ENCODE measurements at places on chromosomes 4 and X.

DNA sequence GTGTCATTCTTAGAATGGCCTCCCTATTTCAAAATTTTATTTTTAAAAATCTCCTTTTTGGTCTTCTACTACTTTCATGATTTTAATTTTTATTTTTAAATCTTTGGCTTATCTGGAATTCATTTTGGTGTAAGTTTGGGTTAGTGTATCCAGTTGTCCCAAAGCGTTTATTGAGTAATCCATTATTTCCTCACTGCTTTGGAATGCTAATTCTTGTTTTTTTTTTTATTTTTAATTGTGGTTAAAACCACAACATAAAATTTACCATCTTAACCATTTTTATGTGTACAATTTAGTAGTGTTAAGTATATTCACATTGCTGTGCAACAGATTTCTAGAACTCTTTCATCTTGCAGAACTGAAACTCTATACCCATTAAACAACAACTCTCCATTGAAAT is 8.7 kb downstream of the CITED1 start:
- DNase-seq: peak; percentile 21

GRCh38 chr4:22877486-22878052 is 184.8 kb downstream of the GBA3 start:
- no peak for DNase-seq

DNA sequence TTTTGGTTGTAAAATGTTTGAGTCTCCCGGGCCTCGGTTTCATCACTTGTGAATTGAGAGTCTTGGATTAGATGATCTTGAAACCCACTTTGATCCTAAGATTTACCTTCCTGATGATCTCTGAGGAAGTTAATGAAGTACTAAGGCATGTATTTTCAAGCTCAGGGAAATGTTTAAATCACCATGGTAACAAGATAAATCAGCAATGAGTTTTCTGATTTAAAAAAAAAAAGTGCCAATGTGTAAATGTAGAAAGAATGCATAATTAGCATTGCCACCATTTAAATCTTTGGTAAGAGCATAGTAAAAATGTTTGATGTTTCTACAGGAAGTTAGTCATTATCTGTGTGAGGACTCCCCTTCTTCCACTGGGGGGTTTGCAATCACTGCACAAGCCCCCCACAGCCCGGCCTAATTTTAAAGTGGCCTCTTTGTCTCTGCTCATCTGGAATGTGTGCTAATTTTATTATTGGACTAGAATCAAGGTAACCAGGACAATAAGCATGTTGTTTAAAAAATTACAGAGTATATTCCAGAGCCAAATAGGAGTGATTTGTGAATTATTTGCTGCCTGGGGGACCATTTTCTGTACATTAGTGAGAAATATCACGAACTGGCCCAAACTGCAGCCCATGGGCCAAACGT is 93.6 kb downstream of the SLC34A2 start:
- DNase-seq: no peak

GRCh38 chr4:1685235-1686150 is 1.4 kb upstream of the FAM53A start:
- DNase-seq: no peak

GRCh38 chr4:168876106-168876505 is 133.9 kb downstream of the CBR4 start:
- DNase-seq: peak; percentile 43

GRCh38 chr4:153024466-153024865 is 88.3 kb downstream of the FHDC1 start:
- DNase-seq: no peak

GRCh38 chr4:155062948-155063347 is 145.5 kb upstream of the NPY2R start:
- DNase-seq: no peak

DNA sequence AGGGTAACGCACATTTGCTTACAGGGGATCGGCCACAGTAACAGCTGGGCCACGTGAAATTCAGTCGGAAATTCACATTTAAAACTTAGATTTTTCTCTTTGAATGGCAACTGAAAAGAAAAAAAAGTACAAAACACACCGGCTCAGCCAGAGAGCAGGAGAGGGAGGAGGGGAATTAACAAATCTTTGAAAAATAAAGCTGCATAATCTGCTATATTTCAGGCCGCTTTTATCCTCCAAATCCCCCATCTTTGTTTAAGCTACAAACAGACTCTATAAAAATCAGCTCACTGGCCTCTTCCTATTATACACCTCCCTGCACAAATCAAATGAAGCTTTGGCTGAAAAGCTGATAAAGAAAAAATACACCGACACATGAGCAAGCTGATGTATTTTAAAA is 169.1 kb downstream of the LDB2 start:
- DNase-seq: no peak

DNA sequence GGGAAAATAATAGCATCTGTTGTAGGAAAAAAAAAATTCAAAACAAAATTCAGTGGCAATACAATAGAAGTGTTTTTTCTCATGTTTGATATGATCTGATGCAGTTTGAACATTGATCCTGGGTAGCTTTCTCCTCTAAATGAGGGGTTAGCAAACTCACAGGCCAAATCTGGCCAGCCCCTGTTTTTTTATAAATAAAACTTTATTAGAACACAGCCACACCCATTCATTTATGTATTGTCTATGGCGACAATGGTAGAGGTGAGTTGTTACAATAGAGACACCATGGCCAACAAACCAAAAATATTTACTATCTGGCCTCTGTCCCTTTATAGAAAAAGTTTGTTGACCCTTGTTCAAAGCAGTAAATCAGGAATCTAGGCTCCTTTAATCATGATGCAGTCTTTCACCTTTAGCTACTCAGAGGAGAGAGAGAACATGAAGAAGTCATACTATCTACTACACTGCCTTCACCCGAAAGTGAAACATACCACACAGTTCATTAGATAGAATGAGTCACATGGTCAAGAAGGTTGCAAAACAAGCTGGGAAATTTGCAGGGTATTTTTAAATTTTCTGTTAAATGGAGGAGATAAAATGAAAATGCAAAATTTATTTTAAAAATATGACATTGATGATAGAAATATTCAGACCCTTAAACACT is 186.6 kb upstream of the MAOA start:
- DNase-seq: no peak

DNA sequence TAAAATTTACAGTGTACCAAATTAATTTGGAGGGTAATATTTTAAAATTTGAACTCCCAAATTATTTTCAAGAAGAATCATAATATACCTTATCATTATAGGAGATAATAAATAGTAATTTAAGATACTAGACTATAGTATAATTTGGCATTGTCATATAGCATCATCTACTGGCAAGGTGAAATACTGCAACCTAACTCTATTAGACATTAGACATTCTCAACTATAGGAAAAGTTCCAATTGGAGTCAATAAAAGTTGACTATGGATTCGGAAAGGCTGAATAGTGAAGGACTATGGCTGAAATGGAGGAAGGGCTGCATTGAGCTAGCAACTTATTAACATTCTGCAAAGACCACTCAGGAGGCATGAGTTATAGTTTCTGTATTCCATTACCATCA is 113.0 kb downstream of the PRDM5 start:
- DNase-seq: no peak

- no peak for DNase-seq
Observed at GRCh38 chr4:99885687-99886086, 8.5 kb downstream of the LAMTOR3 start.

GRCh38 chrX:40612511-40612910 is 10.7 kb upstream of the MPC1L start:
- no peak for DNase-seq

- no peak for DNase-seq
Observed at GRCh38 chrX:120426599-120426998, 42.5 kb downstream of the LAMP2 start.

- DNase-seq: no peak
Observed at GRCh38 chrX:72115380-72115779, 16.3 kb downstream of the RTL5 start.

GRCh38 chrX:111168314-111168713 is 72.3 kb downstream of the PAK3 start:
- peak; percentile 5 for DNase-seq

GRCh38 chr4:34464196-34464595 is 1780.1 kb downstream of the ARAP2 start:
- DNase-seq: no peak

DNA sequence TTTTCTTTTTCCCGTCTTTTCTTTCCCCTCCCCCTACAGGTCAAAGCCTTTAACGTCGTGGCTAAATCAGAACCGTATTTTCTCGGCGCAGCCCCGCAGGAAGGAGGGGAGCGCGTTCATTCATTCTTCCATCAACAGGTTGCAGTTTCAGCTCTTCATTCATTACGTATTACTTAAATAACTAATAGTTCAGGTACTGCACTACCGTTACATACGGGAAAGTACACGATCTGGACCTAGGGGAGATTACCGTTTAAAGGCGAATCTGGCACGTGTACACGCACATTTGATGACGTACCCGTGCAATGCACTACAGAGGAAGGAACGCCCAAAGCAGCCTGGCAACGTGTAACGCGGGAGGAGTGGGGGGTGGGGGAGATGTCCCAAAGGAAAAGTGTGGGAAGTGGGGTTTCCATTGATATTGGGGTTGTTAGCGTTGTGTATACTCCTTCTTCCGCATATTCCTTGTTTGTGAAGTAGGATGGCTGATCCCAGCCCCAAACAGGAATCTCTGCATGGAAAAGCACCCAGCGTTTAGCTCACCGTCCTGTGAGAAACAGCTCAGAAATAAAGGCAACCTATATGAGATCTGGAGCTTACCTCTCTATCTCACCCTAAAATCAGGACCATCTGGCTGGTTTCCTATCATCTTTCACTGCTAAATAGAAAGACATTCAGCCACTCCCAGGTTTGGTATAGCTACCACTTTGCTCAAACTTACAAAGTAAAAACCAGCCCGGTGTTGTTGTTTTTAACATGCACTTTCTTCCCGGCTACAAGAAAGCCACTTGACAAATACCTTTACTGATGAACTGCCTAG is 585 bp upstream of the SEC24D start:
- peak; percentile 66 for DNase-seq

DNA sequence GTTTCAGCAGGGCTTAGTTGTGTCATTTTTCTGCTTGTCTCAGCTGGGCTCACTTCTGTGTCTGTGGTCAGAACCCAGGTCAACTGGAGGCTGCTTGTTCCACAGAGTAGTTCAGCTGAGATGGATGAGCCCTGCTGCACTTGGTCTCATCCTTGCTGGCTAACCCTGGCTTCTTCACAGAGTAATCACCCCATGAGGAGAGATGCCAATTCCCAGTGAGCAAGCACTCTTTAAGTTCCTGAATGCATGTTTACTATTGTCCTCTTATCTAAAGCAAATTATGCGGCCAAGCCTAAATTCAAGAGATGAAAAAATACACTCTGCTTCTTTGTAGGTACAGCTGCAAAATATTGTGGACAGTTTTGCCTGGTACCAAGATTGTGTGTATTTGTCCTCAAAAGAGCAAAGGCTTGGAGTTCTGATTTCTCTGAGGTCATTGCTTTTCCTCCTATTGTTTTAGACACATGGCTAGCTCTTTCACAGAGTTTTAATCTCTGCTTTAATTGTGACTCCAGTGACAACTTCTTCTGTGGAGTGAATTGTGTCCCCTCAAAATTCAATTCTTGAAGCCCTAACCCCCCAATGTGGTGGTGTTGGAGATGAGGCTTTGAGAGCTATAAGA is 236.6 kb upstream of the ANKRD50 start:
- DNase-seq: peak; percentile 39

DNA sequence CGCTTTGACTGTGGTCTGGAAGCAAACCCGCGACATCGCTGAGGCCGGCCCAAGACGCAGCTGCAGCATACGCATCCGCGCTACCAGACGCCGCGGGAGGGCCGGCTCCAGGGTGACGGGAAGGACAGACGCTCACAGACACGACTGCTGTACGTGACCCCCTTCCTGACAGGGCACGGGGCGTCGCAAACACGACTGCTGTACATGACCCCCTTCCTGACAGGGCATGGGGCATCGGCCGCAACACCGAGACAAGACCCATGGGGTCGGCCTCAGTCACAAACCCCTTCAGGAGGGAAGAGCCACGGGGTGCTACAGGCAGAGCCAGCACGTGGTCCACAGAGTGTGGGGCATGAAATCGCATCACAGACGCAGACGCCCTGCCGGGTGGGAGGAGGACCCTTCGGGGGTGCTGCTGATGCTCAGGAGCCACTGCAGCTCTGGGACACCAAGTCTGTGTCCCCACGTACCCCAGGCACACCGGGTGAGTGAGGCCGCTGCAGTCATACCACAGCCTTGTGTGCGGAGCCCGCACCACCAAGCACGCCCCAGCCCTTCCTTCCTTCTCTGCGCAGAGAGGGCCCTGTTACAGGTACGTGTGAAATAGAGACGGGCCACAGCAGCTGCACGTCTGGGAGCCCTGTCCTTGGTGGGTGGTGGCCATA is 38.7 kb upstream of the CPLX1 start:
- DNase-seq: no peak

GRCh38 chr4:84224522-84224921 is 274.6 kb downstream of the NKX6-1 start:
- no peak for DNase-seq

- peak; percentile 11 for DNase-seq
Observed at GRCh38 chr4:87209696-87210095, 10.7 kb downstream of the KLHL8 start.

- peak; percentile 5 for DNase-seq
Observed at GRCh38 chrX:103417933-103418332, 41.6 kb downstream of the BEX3 start.

GRCh38 chr4:94852616-94853015 is 94.9 kb downstream of the BMPR1B start:
- DNase-seq: no peak

GRCh38 chrX:153884590-153884989 is 1.4 kb downstream of the L1CAM start:
- no peak for DNase-seq

DNA sequence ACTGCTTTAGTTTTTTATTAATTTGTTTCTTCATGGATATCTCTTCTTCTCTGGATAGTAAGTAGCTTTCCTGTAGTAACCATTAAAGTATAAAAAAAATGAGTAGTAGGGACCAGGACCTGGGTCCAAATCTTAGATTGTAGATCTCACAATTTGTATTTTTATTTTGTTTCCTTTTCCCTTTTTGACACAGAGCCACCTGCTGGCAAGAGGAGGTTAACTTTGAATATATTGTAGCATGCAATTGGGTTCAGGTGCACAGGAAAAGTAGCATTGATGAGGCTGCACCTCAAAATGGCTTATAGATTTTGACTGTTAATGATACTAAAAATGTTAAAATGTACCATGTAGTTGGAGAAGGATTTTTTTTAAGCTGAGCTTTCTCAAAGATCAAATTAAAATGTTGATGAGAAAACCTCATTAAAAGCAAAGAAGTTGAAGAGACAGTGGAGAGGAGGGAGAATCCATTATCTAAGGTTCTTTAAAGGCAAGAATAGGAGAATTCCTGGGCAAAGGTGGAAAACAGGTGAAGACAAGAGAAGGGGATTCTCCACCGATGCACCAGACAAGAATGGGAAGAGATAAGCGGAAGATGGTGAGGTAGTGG is 48.3 kb upstream of the HPGDS start:
- peak; percentile 24 for DNase-seq

DNA sequence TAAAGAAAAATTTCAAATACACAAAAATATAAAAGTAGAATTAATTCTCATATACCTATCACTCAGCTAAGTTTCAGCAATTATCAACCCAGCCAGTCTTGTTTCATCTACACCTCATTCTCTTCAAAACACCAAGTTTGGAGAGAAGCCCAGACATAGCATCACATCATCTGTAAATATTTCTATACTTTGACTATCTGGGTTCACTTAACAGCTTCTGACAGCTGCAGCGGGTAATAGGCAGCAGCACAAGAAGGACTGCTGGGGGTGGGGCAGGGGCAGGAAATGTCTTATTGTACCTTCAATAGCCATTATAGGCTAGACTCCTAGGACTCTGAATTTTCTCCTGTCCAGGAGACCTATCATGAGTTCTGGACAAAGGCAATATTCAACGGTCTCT is 54.1 kb downstream of the PHF8 start:
- DNase-seq: no peak
